ENCODE measurements at places on chromosomes 6 and 20.

DNA sequence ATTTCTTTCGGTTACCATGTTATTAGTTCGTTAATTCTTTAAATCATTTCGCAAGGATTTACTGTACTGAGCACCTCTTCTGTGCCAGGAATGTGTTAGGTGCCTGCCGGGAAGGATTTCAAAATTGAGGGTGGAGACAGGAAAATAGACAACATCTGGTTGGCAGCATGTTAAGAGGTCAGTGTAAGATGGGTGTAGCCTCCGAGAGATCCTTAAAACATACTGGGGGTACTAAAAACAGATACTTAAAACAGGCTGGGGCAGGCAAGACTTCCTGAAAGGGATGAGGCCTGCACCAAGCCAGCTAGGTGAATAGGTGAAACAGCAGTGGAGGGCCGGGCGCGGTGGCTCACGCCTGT lies 178.0 kb upstream of the SGK1 start:
- DNase-seq = no peak

- DNase-seq = no peak
Observed at GRCh38 chr6:45911691-45912090, 104.0 kb downstream of the CLIC5 start.

- DNase-seq = no peak
Observed at GRCh38 chr6:47375426-47375825, 65.7 kb upstream of the TNFRSF21 start.

DNA sequence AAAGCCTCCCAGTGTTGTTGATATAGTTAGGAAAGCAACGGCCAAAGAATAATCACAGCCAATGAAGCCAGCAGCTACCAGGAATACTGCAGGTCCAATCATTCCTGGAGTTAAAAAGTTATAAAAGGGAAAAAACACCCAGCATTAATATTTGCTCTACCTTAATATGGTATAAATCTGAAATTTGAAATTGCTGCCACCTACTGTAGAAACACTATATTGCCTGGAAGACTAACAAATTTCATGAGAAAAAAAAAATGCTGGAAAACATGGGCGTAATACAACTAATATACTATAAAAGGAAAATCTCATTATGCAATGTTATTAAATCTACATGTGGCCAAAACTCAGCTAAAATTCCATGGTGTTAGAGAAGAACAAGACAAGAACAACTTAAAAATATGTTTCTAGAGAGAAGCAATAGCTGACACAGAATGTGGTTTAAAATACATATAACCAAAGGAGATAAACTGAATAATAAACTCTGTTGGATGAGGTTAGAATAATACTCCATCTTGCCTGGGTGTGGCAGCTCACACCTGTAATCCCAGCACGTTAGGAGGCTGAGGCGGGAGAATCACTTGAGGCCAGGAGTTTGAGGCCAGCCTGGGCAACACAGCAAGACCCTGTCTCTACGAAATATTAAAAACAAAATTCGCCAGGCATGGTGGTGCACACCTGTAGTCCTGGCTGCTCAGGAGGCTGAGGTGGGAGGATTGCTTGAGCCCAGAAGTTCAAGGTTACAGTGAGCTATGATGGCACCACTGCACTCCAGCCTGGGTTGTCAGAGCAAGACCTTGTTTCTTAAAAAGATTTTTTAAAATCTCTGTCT lies 43.1 kb downstream of the SLC17A5 start:
- no peak for DNase-seq

DNA sequence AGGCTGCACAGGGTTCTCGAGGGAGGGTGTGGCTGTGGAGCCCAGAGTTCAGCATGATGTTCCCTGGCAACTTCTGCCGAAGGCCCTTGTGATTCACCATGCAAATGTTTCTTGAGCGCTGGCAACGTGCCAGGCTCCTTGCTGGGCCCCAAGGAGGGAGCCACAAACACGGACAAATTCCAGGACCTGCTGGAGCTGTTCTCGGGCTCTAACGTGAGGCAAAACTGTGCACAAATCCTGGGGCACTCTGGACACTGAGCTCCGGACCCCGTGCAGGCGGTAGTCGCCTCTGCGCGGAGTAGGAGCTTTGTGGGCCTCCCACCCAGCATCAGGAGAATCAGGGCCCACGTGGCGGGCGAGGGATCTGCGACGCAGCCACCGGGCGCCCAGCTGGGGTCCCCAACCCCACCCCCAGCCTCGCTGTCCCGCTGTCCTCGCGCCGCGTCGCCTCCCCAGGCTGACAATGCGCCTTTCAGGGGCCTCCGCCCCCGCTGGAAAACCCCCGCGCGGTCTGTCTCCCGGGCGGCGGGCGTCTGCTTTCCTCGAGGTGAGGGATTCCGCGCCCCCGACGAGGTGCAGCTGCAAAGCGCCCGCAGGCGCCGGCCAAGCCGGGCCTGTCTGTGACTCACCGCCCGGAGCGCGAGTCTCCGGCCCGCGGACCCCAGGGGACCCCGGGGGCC lies 31.7 kb upstream of the SCUBE3 start:
- DNase-seq = no peak

DNA sequence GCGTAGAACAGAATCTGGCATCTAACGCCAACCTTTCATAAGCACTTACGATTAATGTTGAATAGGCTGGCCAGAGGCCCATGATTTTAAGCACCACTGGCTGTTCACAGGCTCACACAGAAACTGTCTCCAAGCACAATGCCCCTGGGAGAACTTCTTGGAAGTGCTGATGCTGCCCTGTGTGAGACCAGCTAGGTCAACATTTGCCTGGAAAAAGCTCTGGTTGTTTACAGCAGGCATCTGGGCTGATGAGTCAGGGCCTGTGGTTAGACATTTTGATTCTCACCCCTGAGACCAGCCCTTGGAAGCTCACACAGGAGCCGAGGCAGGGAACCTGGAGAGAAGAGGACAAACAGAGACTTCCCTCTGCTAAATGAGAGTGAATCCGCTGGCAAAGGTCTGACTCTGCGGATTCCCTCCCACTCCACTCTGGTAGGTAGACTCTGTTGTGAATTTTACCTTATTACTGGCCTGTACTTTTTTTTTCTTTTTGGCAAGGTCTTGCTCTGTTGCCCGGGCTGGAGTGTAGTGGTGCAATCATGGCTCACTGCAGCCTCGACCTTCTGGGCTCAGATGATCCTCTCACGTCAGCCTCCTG lies 6.8 kb upstream of the SULF2 start:
- DNase-seq = no peak

DNA sequence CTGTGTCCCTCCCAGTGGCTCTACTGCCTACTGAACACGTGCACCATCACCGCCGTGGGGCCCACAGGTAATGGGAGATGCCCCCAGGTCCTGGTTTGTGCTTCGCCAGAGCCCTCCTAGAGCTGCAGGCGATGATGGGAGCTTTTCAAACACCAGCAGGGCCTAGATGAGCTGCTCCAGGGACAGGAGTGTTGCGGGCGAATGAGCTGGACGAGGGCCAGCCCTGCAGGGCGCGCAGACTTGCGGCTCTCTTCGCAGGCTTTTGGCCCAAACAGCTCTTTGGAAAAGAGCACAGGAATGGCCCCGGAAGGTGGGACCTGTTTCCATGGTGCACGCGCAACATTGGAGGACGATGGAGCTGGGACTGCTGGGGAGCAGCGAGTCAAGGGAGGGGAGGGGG lies 409.3 kb upstream of the SULF2 start:
- DNase-seq = no peak

DNA sequence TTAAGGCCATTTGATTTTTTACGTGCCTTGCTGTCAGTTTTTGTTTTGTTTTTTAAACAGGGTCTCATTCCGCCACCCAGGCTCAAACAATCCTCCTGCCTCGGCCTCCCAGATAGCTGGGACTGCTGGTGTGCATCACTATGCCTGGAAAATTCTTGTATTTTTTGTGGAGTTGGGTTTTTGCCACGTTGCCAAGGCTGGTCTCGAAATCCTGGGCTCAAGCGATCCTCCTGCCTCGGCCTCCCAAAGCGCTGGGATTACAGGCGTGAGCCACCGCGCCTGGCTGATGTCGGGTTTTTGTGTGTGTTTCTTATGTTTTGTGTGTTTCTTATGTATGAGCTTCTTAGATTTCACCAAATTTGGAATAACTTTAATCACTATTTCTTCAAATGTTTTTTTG lies 104.8 kb downstream of the TAF4 start:
- DNase-seq = no peak

GRCh38 chr20:63658749-63659187 lies 656 bp downstream of the RTEL1 start:
- no peak for DNase-seq

- DNase-seq = no peak
Observed at GRCh38 chr6:139977887-139978332, 603.5 kb upstream of the CITED2 start.

DNA sequence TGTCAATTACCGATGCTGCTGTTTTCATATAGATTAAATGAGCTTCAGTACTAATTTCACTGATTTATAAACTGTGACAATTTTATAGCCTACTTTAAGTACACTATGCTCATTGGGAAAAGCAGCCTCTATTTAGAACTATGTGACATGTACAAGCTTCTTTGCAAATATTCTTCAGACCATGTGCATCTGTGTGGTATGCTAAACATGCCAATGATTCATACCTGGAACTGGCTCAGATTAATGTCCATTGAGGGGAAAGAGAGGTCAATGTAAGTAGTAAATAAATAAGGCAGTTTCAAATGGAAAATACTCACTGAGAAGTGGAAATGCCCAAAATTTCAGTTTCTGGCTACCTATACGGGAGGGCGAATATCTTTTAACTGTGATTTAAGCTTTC lies 777.7 kb downstream of the C6orf118 start:
- DNase-seq = no peak

GRCh38 chr6:81743649-81744048 lies 8.8 kb downstream of the TENT5A start:
- DNase-seq = no peak

- no peak for DNase-seq
Observed at GRCh38 chr20:14343491-14344065, 6.2 kb upstream of the FLRT3 start.

All from activated T-helper 1 cell treated with anti-CD3 and anti-CD28 coated beads, Interleukin-2, amount 50 U/mL, for 16 hours (primary cell).